ENCODE measurements at places on chromosomes 2 and 18.

DNA sequence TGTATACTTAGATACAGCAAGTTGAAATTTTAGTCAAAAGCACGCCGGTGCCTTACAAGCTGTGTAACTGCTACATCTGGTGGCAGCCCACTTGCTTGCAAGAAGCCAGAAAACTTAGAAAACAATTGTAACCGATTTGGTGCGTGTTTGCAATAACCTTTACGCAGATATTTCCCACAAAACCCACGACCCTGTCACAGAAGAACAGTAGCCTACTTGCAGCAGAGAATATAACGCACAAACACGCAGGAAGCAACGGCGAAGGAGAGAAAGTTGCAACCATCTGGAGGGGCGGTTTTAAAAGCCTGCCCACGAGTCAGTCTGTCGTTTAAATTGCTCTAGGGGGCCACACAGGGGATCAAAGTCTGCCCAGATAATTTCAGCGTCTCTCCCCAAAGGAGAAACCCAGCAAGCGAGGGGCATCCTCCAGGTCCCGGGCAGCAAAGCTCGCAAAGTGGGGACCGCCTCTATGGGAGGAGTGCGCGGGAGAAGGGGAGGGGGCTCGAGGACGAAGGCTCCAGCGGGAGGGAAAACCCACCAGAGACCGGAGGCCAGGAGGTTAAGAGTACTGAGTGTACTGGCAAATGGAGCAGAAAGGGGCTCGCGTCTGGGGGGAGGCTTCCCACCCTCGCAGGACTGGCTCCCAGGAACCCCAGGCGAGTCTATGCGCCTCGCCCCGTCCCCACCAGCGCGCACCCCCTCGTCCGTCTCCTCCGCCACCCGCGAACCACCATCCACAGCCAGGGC, 1.1 kb downstream of the TLK1 start:
- peak; percentile 60 for DNase-seq

DNA sequence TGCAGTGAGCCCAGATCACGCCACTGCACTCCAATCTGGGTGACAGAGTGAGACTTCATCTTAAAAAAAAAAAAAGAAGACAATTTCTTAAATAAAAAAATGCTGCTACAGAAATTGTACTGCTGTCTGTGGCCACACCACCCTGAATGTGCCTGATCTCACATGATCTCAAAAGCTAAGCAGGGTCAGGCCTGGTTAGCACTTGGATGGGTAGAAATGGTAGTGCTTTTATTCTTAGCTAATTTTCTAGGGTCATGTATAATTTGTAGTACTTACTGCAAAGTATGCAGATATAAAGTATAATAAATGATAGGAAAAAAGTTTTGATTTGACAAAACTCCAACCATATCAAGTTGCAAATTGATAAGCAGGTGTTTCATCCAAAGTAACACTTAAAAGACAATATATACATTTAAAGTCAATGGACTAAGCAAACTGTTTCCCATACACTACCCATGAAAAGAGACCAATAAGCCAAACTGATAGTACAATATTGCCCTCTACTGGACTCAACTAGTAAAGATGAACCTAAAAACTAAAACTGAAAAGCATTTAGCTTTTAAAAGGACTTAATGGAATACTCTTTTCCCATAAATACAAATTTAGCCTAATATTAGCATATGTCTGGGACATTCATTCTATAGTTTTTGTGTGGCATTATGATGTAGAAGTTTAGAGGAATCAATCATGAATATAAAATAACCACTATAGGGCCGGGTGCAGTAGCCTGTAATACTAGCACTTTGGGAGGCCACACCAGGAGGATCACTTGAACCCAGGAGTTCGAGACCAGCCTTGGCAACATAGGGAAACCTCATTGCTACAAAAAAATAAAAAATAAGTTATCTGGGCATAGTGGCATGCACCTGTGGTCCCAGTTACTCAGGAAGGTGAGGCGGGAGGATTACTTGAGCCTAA, 18.6 kb upstream of the PEX13 start:
- DNase-seq = peak; percentile 79

DNA sequence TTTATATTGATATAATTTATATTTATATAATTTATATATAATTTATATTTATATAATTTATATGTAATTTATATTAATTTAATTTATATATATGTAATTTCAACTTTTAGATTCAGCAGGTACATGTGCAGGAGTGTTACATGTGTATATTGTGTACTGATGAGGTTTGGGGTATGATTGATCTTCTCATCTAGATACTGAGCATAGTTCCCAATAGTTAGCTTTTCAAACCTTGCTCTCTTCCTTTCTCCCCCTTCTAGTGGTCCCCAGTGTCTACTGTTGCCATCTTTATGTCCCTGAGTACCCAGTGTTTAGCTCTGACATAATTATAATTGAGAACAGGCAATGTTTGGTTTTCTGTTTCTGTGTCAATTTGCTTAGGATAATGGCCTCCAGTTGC, 1335.3 kb upstream of the CDH2 start:
- DNase-seq = no peak

- DNase-seq = no peak
These were observed 44.0 kb downstream of the ATP6V1C2 start for GRCh38 chr2:10765461-10765860.

DNA sequence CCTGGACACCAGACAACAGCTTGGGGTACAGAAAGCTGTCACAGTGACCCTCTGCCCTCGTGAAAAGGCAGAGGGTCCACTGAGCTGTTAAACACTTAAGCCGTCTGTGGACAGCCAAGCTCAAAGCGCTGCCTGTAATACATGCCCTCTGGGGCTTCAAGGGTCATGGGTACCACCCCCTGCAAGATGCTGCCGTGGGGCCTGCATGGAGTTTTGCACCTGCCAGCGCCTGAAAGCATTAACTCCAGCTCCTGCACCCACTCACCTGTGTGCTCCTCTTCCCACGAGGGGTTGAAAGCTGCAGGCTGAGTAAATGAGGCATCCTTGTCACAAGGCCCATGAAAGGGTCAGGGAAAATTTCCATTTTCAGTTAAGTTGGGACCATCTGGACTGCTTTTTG, 70.6 kb upstream of the PHLPP1 start:
- DNase-seq = no peak

DNA sequence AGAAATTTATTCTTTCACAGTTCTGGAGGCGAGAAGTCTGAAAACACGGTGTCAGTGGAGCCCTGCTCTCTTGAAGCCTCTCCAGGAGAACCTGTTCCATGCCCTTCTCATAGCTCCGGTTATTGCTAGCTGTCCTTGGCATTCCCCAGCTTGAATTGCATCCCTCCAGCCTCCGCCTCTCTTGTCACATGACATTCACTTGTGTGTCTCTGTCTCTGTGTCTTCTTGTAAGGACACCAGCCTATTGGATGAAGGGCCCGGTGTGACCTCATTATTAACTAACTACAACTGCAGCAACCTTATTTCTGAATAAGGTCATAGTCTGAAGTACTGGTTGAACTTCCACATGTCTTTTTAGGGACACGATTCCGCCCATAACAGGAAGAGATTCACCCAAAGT, 4.5 kb upstream of the PRSS56 start:
- no peak for DNase-seq

DNA sequence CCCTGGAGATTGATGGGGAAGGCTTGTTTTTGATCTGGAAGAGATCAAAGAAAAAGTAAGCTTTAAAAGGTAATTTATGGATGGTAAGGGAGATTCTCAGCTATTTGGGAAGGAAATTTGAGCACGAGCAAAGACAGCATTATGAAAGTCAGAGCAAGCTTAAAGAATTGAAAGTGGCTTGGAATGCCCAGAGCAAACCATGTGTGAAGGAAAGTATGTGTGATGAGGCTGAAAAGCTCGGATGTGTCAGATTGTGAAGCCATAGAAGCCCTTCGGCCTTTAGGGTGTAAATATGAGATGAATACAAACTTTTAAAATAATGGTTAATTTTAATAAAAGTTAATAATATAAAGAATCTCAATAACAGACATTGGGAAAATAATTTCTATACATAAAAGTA, 377.4 kb upstream of the DSEL start:
- DNase-seq = no peak

GRCh38 chr2:58494071-58494501, 253.0 kb upstream of the FANCL start:
- DNase-seq = no peak

- DNase-seq = no peak
These were observed 153.4 kb downstream of the UBR3 start for GRCh38 chr2:169980643-169981042.

GRCh38 chr2:28082131-28082530, 191.6 kb downstream of the BABAM2 start:
- DNase-seq = no peak

DNA sequence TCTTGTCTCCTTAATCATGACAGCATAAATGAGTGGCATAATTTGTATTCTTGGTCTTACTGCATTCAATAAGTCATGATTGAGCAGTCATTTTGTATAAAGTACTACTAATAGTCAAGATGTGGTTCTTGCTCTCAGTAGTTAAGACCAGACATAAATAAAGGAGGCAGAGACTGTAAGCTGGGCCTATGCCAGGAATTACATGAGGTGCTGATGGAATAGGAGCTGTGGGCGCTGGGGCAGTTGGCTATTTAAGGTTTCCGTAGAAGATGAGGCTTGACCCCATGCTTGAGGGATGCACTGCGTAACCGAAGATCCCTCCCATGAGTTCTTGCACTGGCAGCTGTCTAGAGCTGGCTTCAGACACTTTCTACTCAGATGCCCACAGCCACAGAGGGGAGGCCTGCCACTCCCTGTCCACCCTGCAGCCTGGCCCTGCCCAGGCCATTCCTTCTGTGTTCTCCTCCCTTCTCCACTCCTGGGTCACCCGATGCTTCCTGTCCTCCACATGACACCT, 150.9 kb upstream of the REV1 start:
- DNase-seq = no peak

GRCh38 chr2:65605743-65606058, 173.3 kb upstream of the SPRED2 start:
- DNase-seq = no peak

- peak; percentile 29 for DNase-seq
These were observed 67.1 kb downstream of the SUMO1 start for GRCh38 chr2:202171241-202171825.

GRCh38 chr2:9812945-9813311, 30.3 kb upstream of the TAF1B start:
- no peak for DNase-seq

- peak; percentile 40 for DNase-seq
These were observed 529 bp downstream of the SEMA4C start for GRCh38 chr2:96869281-96869821.

GRCh38 chr2:85744741-85745601, 8.8 kb upstream of the ATOH8 start:
- DNase-seq = peak; percentile 41

DNA sequence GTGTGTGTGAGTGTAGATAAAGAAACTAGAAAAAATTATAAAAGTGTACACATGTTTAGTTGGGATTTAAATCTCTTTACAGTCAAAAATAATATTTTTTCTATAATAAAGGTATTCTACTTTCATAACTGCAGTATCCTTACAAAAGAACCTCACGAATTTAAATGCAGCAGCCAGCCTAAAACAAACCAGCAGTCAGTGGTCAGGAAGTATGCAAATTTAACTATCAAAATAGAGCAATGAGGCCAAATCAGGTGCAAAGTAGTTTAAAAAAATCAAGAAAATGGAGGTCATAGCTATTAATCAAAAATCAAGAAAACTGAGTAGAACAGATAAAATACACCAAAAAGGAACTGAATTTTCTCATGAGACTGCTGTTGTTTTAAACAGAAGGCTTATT, 407.1 kb downstream of the CDH19 start:
- DNase-seq = no peak

GRCh38 chr2:68901561-68901960, 30.4 kb upstream of the BMP10 start:
- no peak for DNase-seq

- DNase-seq = no peak
These were observed 293.0 kb upstream of the CDH2 start for GRCh38 chr18:28469946-28470345.

DNA sequence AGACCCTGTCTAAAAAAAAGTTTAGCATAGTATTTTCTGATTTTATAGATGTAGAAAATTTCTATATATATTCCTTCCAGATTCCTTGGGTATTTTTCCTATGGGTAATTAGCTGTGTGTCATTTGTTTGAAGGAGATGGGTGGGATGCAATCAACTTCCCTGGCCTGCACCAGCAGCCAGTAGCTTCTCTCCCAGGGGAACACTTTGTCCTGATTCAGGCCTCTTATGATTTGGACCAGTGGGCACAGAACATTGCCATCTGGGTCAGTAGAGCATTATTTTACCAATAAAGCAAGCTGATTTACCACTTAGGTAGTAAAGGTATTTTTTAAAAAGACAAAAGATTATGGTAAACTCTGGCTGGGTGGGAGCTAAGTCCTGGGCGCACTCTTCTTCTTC, 26.9 kb downstream of the UBE2F start:
- no peak for DNase-seq

DNA sequence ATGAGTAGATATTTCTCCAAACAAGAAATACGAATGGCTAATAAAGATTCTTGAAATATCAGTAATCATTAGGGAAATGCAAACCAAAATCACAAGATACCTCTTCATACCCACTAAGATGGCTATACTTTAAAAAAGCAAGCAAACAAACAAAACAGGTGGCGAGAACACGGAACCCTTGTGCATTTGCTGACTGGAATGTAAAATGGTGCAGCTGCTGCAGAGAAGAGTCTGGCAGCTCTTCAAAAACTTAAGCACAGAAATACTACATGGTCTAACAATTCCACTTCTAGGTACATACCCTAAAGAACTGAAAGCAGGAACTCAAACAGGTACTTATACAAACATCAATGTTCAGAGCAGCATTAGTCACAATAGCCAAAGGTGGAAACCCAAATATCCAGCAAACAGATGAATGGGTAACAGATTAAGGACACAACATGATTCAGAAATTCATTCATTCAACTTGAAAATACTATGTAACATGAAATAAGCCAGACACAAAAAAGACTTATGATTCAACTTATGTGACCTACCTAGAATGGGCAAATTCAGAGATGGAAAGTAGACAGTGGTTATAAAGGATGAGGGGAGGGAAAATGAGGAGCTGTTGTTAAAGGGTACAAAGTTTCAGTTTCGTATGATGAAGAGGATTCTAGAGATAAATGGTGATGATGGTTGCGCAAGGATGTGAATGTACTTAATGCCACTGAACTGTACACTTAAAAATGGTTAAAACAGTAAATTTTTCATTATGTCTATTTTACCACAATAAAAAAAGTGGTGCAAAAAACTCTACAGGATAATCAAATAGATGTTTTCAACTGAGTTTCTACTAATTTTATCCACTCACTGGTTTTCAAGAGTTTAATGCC, 26.9 kb upstream of the GPR75 start:
- no peak for DNase-seq

GRCh38 chr2:188773075-188773474, 201.1 kb upstream of the COL3A1 start:
- no peak for DNase-seq

- DNase-seq = no peak
These were observed 96.8 kb downstream of the GPD2 start for GRCh38 chr2:156532989-156533388.

- no peak for DNase-seq
These were observed 786.9 kb downstream of the EPHA4 start for GRCh38 chr2:220785178-220785577.

- DNase-seq = no peak
These were observed 4.8 kb downstream of the AMER3 start for GRCh38 chr2:130759906-130760753.

GRCh38 chr2:161844822-161845221, 220.6 kb downstream of the SLC4A10 start:
- DNase-seq = no peak

- DNase-seq = no peak
These were observed 73.8 kb downstream of the ZNF385B start for GRCh38 chr2:179787601-179788000.
